PC-3 (cell line): ENCODE measurements at places on chromosomes 1 and 21. TPM values are rescaled to one million over a fixed set of nuclear protein-coding genes. Genes with fewer than 3 reads are reported as not detected.
A peak's percentile ranks its signal among the peaks of the same experiment; 100 is the strongest.

COL11A1 gene
- not detected in 2 replicates for total RNA-seq

DNA sequence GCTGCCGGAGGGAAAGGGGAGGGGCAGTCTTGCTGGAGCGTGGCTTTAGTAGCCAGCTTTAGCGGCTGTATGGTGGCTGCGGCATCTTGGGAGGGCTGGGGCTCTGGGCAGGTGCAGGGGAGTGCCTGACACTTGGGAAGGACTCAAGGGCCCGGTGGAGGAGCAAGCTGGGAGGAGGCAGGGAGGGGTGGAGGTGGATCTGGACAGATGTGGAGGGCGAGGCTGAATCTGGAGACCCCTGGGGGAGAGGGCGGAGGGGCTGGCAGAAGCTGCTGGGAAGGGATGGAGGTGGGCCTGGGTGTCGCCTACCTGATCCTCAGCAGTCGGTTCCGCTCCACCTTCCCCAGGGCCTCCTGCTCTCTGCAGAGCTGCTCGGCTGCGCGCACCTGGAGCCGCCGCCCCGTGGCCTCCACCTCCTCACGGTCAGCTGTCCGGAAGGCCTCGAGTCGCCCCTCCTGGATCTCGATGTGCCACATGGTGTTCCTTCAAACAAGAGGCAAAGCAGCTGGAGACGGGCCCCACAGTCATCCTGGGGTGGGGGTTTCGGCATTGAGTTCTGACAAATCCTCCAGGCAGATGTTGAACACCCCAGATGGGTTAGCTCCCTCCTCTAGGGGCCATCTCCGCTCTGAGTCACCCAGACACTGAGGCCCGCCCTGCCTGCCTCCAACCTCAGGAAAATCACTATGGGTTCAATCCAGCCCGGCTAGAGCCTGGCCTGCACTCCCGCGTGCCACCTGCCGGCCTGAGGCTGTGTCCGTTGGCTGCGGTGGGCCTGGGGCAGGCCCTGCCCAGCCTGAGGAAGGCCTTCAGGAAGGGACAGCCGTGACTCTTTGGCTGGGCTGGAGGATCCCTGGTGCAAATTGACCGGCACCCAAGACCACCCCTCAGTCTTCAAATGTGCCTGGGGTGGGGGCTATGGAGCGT, 29.6 kb downstream of the CFAP74 start:
- no peak overlapping the region for H3K27ac ChIP-seq
- no peaks in the 10 kb centered on the region for H3K36me3 ChIP-seq
- H3K27me3 ChIP-seq: peaks cover 3% of the 10 kb centered on the region; the same call in 1 of the 2 replicates
- H3K4me1 ChIP-seq: no peaks in the 10 kb centered on the region

- no peaks in the 10 kb centered on the region for H3K36me3 ChIP-seq
- H3K27ac ChIP-seq: 0 out of 2 replicates have a peak overlapping the region, but pooled peaks have one; percentile 23
- H3K4me1 ChIP-seq: peaks cover 27% of the 10 kb centered on the region
- no peak overlapping the region for H3K4me3 ChIP-seq
- DNase-seq: no peak
Observed at GRCh38 chr1:223136086-223136485, 7.0 kb downstream of the TLR5 start.

DNA sequence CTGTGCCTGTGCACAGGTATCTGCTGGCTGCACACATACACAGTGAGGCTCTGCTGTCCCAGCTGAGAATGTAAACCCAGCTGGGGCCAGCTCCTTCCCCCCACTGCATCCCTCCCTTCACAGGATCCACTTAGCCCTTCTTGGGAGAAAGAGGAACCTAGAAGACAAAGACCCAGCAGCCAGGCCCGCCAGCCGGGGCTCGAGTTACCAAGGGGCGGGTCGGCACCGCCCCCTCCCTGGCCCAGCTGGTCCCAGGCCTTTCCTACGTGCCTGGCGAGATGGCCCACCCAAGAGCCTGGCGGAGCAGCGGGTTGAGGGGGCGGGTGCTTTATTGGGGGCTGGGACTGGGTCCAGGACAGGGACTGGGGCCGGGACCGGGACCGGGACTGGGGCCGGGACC, 2.1 kb downstream of the SH3BGRL3 start:
- no peaks in the 10 kb centered on the region for H3K27me3 ChIP-seq
- no peak for DNase-seq
- no peak overlapping the region for H3K27ac ChIP-seq
- H3K36me3 ChIP-seq: peaks cover 21% of the 10 kb centered on the region
- peaks cover 68% of the 10 kb centered on the region for H3K4me1 ChIP-seq

- 0 out of 2 replicates have a peak overlapping the region, but pooled peaks have one; percentile 3 for H3K27ac ChIP-seq
- H3K36me3 ChIP-seq: no peaks in the 10 kb centered on the region
- peaks cover 37% of the 10 kb centered on the region for H3K4me1 ChIP-seq
- H3K27me3 ChIP-seq: no peaks in the 10 kb centered on the region
- no peak overlapping the region; the same call in 1 of the 2 replicates for H3K4me3 ChIP-seq
- DNase-seq: no peak
Observed at GRCh38 chr1:109392037-109392787, 5.5 kb downstream of the SORT1 start.

GRCh38 chr1:204495078-204495753, 611 bp upstream of the PIK3C2B start:
- H3K27ac ChIP-seq: no peak overlapping the region
- no peaks in the 10 kb centered on the region for H3K27me3 ChIP-seq
- peaks cover 30% of the 10 kb centered on the region for H3K4me1 ChIP-seq

CAPN9 gene
- total RNA-seq: not detected in 2 replicates

DNA sequence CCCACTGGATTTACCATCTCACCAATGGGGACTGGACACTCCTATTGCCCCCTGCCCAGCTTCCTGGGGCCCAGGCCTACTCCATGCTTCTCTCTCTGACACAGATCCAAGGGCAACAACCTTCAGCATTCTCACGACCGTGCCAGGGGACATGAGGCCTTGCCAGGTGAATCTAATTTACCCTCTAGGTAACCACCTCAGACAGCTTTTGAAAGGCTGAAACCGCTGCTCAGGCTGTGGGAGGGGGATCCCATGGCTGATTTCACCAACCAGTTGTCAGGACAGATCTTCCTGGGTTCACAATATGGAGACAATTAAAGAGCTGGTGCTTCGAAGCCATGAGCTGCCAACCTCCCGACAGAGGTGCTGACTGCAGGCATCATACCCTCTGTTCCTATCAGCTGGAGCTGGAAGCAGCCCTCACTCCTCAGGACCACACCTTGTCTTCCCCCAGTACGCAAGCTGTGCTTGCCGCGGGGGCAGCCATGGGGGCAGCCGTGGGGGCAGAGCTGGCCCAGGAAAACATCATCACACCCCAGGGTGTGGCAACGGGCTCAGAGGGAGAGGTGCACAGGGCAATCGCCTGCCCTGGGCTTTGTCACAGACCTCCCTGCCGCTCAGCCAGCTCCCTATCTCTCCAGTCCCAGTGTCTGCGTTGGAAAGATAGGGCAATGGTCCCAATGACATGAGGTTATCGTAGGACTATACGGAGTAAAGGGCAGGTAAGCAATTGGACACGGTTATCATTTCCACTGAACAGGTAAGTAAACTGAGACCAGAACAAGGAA, 120.2 kb downstream of the DMRTB1 start:
- DNase-seq: no peak
- H3K27ac ChIP-seq: no peak overlapping the region
- H3K4me1 ChIP-seq: no peaks in the 10 kb centered on the region

- H3K4me3 ChIP-seq: no peak overlapping the region
- no peaks in the 10 kb centered on the region for H3K27me3 ChIP-seq
- no peaks in the 10 kb centered on the region for H3K4me1 ChIP-seq
- DNase-seq: no peak
Observed at GRCh38 chr1:223547316-223548114, 118.0 kb downstream of the CAPN8 start.

GRCh38 chr1:151942882-151943281, 33.6 kb upstream of the THEM4 start:
- no peaks in the 10 kb centered on the region for H3K27me3 ChIP-seq
- DNase-seq: no peak
- peaks cover 54% of the 10 kb centered on the region for H3K4me1 ChIP-seq
- H3K27ac ChIP-seq: no peak overlapping the region
- H3K4me3 ChIP-seq: no peak overlapping the region
- no peaks in the 10 kb centered on the region for H3K36me3 ChIP-seq

DNA sequence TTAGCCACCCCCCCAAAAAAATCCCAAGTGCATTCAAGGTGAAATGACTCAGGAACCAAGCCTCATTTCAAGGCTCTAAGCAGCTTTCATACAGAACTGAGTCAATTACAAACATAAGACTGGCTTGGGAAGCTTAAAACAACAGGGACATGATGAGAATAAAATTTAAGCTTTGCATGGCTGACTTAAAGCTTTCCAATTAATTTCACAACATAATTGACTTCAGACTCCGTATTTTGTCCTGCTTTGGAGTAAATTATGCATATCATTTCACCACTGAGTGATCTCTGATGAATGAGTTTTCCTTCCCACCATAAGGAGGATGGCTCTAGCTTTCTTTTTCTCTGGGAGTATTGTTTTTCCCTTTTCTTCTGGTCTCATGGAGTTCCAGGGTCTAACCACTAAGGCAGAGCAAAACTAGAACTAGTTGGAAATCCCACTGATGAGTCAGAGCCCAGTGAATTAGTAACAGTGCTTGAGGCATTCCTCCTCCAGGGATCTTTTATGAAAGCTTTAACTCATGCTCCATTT, 72.8 kb downstream of the XCL2 start:
- peaks cover 45% of the 10 kb centered on the region for H3K4me1 ChIP-seq
- H3K27me3 ChIP-seq: no peaks in the 10 kb centered on the region
- H3K27ac ChIP-seq: peak overlapping the region; percentile 31
- no peaks in the 10 kb centered on the region for H3K36me3 ChIP-seq
- peak; percentile 92 for DNase-seq
- H3K4me3 ChIP-seq: no peak overlapping the region

DNA sequence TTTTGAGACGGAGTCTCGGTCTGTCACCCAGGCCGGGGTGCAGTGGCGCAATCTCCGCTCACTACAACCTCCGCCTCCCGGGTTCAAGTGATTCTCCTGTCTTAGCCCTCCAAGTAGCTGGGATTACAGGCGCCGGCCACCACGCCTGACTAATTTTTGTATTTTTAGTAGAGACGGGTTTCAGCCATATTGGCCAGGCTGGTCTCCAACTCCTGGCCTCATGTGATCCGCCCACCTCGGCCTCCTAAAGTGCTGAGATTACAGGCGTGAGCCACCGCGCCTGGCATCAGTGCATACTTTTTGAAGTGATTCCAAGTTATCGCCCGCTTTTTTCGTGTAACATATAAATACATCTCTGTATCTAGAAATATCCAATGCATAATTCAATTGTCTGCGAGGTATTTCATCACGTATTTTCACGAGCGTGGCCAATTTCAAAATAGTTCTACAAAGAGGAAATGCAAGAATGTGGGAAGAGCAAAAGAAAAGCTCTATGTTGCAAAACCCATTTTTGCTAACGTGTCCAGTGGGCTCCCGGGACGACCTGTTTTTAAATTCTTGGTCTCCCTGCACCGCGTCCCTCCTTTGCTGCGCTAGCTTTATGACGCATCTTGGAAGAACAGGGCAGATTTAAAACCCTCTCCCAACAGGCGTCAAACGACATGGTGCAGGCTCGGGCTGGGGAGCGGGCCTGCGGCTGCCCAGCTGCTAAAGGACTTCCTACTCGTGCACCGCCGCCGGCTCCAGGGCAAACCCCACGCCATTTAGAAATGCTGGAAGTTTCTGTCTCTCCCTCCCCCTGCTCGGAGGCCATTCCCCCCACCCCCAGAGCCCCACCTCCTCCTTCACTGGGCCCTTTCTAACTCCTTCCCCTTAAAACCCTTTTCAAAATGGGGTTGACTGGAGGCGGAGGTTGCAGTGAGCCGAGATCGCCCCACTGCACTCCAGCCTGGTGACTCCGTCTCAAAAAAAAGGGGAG, 923 bp upstream of the IFNGR2 start:
- H3K4me3 ChIP-seq: peak overlapping the region; percentile 55
- no peaks in the 10 kb centered on the region for H3K27me3 ChIP-seq
- H3K27ac ChIP-seq: no peak overlapping the region
- peaks cover 20% of the 10 kb centered on the region for H3K4me1 ChIP-seq

DNA sequence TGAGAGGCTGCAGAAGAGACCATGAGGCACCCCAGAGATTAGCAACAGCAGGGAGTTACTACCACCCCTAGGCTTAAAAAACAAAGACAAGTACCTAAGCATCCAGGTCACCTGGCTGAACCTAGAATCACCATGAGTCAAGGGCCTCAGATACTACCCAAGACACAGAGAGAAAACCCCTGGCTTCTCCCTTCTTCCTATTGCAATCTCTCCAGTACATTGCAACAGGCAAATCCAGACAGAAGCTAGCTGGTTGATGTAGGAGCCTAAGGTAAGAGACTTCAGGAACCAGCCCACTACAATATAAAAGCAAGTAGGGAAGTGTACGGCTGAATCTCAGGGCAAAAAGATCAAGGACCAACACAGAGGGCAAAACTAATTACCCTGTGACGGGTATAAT, 367.2 kb downstream of the PLPP3 start:
- no peaks in the 10 kb centered on the region for H3K36me3 ChIP-seq
- H3K27ac ChIP-seq: no peak overlapping the region
- no peaks in the 10 kb centered on the region for H3K27me3 ChIP-seq
- no peaks in the 10 kb centered on the region for H3K4me1 ChIP-seq
- H3K4me3 ChIP-seq: no peak overlapping the region

GRCh38 chr1:168112673-168113305, 23.9 kb downstream of the GPR161 start:
- peaks cover 8% of the 10 kb centered on the region for H3K4me1 ChIP-seq
- DNase-seq: peak; percentile 80
- H3K36me3 ChIP-seq: no peaks in the 10 kb centered on the region
- no peak overlapping the region for H3K27ac ChIP-seq
- H3K27me3 ChIP-seq: no peaks in the 10 kb centered on the region

GRCh38 chr1:5601516-5601915, 390.7 kb downstream of the NPHP4 start:
- peaks cover 61% of the 10 kb centered on the region for H3K27me3 ChIP-seq
- no peak for DNase-seq
- no peaks in the 10 kb centered on the region for H3K4me1 ChIP-seq
- no peak overlapping the region for H3K4me3 ChIP-seq
- H3K36me3 ChIP-seq: no peaks in the 10 kb centered on the region

DNA sequence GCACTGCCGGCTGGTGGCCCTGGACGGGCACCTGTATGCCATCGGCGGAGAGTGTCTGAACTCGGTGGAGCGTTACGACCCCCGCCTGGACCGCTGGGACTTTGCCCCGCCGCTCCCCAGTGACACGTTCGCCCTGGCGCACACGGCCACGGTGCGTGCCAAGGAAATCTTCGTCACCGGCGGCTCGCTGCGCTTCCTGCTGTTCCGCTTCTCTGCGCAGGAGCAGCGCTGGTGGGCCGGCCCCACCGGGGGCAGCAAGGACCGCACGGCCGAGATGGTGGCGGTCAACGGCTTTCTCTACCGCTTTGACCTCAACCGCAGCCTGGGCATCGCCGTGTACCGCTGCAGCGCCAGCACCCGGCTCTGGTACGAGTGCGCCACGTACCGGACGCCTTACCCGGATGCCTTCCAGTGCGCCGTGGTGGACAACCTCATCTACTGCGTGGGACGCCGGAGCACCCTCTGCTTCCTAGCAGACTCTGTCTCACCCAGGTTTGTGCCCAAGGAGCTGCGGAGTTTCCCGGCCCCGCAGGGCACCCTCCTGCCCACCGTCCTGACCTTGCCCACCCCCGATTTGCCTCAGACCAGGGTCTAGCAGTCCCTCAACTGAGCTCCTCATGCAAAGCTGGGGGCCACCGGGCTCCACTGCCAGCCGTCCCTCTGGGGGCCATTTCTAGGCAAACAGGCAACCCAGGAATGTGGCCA, 2.1 kb downstream of the KLHDC7A start:
- H3K27ac ChIP-seq: no peak overlapping the region
- H3K4me3 ChIP-seq: no peak overlapping the region
- no peak for DNase-seq
- no peaks in the 10 kb centered on the region for H3K36me3 ChIP-seq
- peaks cover 6% of the 10 kb centered on the region for H3K27me3 ChIP-seq

PTPN7 gene
- not detected in 2 replicates for total RNA-seq

GRCh38 chr1:221801773-221802516, 60.1 kb upstream of the DUSP10 start:
- peak overlapping the region; percentile 33 for H3K27ac ChIP-seq
- H3K4me1 ChIP-seq: peaks cover 19% of the 10 kb centered on the region
- no peaks in the 10 kb centered on the region for H3K36me3 ChIP-seq
- H3K4me3 ChIP-seq: no peak overlapping the region

C1orf53 gene
- 4.3 and 10.4 TPM in 2 replicates for total RNA-seq
